Astrocyte (in vitro differentiated cells and primary cell): ENCODE measurements at places on chromosomes 11 and 22. TPM values are rescaled to one million over a fixed set of nuclear protein-coding genes. Genes with fewer than 3 reads are reported as not detected.

DNA sequence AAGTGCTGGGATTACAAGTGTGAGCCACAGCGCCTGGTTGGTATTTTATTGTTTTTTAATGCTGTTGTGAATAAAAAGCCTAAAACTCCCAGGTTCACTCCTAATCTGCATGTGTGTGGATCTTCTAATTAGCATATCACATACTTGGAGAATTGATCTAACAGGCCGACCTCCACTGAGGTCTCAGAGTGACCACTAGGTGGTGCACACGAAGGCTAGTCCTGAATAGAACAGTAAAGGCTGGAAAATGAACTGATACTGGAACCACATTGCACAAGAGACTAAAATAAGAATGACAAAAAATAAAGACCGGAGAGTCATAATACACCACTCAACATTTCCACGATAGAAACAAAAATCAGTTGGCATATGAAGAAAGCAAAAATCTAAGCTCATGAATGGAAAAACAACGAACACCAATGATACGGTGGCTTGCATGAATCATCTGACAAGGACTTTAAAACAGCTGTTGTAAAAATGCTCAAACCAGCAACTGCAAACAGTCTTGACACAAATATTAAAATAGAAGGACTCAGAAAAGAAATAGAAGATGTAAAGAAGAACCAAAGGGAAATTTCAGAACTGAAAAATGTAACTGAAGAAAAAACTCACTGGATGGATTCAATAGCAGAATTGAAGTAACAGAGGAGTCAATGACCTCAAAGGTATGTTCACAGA, 19.2 kb downstream of the PIM3 start:
- H3K27ac ChIP-seq, result no peak overlapping the region
- peaks cover 7% of the 10 kb centered on the region for H3K27me3 ChIP-seq
- no peaks in the 10 kb centered on the region for H3K4me1 ChIP-seq

- no peak for DNase-seq
- no peak overlapping the region for H3K27ac ChIP-seq
- H3K36me3 ChIP-seq, result no peaks in the 10 kb centered on the region
- H3K4me3 ChIP-seq, result no peak overlapping the region
- no peaks in the 10 kb centered on the region for H3K27me3 ChIP-seq
- peaks cover 4% of the 10 kb centered on the region for H3K4me1 ChIP-seq
Measured at GRCh38 chr11:27886857-27887256, 186.6 kb upstream of the BDNF start.

DGCR8 gene
- total RNA-seq, result 28.1 and 29.0 TPM in 2 replicates

DNA sequence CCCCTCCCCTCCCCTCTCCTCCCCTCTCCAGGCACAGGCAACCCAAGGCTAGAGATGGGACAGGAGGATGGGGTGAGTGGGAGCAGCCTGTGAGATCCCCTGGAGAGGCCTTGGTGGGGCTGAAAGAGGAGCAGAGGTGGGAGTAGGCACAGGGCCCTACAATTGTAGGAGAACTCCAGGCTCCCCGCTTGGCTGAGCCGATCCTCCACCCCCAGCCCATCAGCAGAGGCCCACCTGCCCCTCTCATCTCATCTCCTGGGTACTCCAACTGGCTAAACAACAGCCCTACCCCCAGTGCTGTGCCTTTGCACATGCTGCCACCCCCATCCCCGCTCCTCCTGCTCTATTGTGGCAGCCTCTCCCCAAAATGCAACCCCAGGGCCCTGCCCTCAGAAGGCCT, 52.0 kb upstream of the A4GALT start:
- H3K4me3 ChIP-seq, result no peak overlapping the region
- no peaks in the 10 kb centered on the region for H3K27me3 ChIP-seq
- no peak for DNase-seq
- H3K36me3 ChIP-seq, result no peaks in the 10 kb centered on the region

DNA sequence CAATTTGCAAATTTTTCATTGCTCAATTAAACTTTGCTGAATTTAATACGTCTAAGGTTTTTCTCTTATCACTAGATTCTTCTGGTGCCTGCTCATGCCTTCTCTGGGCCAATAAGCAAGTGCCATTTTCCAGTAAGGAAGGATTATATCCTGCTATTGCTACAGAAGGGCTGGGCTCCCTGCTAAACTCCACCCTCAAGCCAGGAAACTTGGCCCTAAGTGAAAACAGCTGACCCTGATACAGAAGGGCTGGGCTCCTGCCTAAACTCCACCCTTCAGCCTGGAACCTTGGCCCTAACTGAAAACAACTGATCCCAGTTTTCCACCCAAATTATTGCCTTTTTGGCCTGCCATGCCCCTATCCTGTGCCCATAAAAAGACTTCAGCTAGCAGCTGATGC, 385.3 kb downstream of the DYNC2H1 start:
- H3K4me3 ChIP-seq, result no peak overlapping the region
- DNase-seq, result no peak
- no peaks in the 10 kb centered on the region for H3K27me3 ChIP-seq
- no peaks in the 10 kb centered on the region for H3K4me1 ChIP-seq
- H3K27ac ChIP-seq, result no peak overlapping the region

DNA sequence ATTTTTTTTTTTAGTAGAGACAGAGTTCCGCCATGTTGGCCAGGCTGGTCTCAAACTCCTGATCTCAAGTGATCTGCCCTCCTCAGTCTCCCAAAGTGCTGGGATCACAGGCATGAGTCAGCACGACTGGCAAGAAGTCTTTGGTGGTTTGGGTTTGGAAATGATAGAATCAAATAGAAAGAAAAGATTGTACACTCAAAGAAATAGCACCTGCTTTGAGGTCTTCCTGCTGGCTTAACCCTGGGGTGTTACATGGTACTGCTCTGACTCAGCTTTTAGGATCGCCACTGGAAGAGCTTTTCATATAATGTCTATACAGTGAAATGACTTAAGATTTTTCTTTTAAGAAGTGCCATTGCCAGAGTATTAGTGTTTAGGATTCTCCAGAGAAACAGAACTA, 50.2 kb downstream of the JAM3 start:
- DNase-seq, result peak; percentile 90
- peak overlapping the region; percentile 85 for H3K27ac ChIP-seq
- H3K4me1 ChIP-seq, result peaks cover 29% of the 10 kb centered on the region
- no peaks in the 10 kb centered on the region for H3K36me3 ChIP-seq
- H3K27me3 ChIP-seq, result no peaks in the 10 kb centered on the region
- H3K4me3 ChIP-seq, result no peak overlapping the region

SYT9 gene
- total RNA-seq, result 0.14 and 0.16 TPM in 2 replicates

- H3K4me3 ChIP-seq, result no peak overlapping the region
- DNase-seq, result peak; percentile 6
- no peaks in the 10 kb centered on the region for H3K4me1 ChIP-seq
- H3K36me3 ChIP-seq, result no peaks in the 10 kb centered on the region
- no peaks in the 10 kb centered on the region for H3K27me3 ChIP-seq
Measured at GRCh38 chr11:16454289-16454863, 98.0 kb upstream of the SOX6 start.

OVOL1 gene
- total RNA-seq, result 0.22 and 1.0 TPM in 2 replicates

DNA sequence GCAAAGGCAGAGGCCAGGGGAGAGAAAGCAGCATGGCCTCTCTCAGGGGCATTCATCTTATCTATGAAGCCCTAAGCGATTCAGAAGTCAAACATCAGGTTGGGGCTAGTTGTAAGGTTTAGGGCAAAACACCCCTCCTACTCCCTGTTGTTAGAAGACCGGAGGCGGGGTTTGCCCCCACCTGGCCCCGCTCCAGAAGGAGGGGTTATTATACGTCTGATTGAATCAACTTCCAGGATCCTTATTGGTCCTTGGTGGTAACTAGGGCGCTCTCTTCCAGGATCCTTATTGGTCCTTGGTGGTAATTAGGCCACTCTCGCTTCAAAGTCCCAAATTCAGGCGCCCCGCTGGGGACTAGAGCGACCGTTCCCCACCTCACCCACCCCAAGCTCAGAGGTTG, 12.1 kb upstream of the SMTN start:
- no peaks in the 10 kb centered on the region for H3K36me3 ChIP-seq
- no peaks in the 10 kb centered on the region for H3K4me1 ChIP-seq
- H3K4me3 ChIP-seq, result no peak overlapping the region
- no peak for DNase-seq

RFPL3 gene
- not detected in 2 replicates for total RNA-seq

- H3K4me1 ChIP-seq, result no peaks in the 10 kb centered on the region
- no peak for DNase-seq
- H3K27ac ChIP-seq, result no peak overlapping the region
- H3K27me3 ChIP-seq, result no peaks in the 10 kb centered on the region
Measured at GRCh38 chr11:99240192-99241030, 219.7 kb downstream of the CNTN5 start.

DNA sequence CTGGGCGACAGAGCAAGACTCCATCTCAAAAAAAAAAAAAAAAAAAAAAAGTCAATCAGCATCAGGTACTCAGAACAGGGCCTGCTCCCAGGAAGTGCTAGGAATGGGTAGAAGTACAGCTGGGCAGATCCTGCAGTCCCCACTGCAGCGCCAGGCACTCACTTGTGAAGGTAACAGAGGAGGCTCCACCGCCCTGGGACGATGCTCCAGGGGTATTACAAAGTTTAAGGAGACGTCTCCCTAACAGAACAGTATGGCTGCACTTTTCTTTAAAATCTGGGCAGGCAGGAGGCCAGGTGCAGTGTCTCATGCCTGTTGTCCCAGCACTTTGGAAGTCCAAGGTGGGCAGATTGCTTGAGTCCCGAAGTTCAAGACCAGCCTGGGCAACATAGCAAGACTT, 1449.0 kb downstream of the BRD1 start:
- no peaks in the 10 kb centered on the region for H3K36me3 ChIP-seq
- no peak for DNase-seq
- no peaks in the 10 kb centered on the region for H3K4me1 ChIP-seq
- no peaks in the 10 kb centered on the region for H3K27me3 ChIP-seq
- no peak overlapping the region for H3K27ac ChIP-seq

TOM1 gene
- total RNA-seq, result 27.3 and 29.6 TPM in 2 replicates

FADS1 gene
- 56.7 and 74.6 TPM in 2 replicates for total RNA-seq

KCNJ11 gene
- total RNA-seq, result 0.43 TPM in 1 of 2 replicates, not detected in the other

C11orf42 gene
- not detected in 2 replicates for total RNA-seq

DNA sequence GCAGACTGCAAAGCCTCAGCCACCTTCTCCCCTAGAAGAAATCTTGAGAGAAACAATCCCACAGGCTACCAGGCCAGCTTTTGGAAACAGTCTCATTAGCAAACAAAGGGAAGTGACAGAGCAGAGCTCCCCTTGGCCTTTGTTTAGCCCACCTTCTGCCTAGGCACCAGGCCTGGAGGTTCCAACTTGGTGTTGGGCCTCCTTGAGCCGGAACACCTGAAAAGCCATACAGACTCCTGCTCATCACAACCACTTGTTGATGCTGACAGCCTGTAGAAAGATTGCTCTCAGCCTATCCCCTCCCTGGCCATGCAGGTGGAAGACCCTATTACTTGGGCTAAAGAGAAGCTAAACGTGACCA, 26.6 kb downstream of the KCNQ1OT1 start:
- H3K4me3 ChIP-seq, result no peak overlapping the region
- DNase-seq, result no peak
- no peak overlapping the region for H3K27ac ChIP-seq
- no peaks in the 10 kb centered on the region for H3K4me1 ChIP-seq
- no peaks in the 10 kb centered on the region for H3K36me3 ChIP-seq
- H3K27me3 ChIP-seq, result no peaks in the 10 kb centered on the region

CARD18 gene
- total RNA-seq, result not detected in 2 replicates

DNA sequence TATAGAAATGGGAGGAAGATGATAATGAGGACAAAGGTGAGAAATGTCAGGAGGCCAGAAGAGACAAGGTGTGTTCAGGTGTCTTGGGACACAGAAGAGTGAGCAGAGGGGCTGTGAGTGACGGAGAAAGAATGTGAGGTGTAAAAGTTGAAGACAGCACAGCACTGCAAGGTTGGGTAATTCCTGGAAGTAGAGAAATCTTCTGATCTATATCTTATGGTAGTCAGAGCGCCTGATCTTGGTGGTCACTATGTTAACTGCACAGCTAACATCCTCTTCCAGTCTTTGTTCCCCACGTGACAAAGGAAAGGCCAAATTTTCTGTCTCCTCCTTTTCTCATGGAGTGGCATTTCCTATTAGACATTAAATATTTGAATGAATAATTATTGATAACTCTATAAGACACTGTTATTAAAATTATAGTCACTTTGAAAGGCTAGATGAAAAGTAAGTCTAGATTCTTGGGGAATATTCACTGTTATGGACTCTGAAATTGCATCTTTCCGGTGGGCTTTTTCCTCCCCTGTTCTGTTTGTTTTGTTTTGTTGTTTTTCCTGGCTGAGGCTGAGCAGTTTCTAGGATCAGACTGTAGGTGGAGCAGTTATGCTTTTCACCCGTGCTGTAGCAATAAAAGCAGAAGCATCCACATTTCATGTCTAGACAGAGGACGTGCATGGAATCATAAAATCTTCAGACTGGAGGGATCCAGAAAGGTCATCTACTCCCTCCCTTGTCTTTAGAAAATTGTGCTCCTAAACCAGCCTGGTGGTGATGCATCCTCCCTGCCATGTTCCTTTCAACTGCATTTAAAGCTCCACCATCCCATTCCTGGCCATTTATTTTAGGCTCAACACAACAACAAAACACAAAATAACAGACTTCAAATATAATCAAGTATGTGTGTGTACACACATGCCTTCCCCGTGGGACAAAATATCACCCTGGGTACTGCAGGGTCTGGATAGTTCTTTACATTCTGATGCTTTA, 26.6 kb downstream of the SC5D start:
- no peak overlapping the region for H3K4me3 ChIP-seq
- H3K36me3 ChIP-seq, result no peaks in the 10 kb centered on the region
- DNase-seq, result peak; percentile 41

CTSW gene
- not detected in 2 replicates for total RNA-seq

- no peak overlapping the region for H3K4me3 ChIP-seq
- peaks cover 19% of the 10 kb centered on the region for H3K4me1 ChIP-seq
- no peaks in the 10 kb centered on the region for H3K36me3 ChIP-seq
- H3K27ac ChIP-seq, result no peak overlapping the region
- H3K27me3 ChIP-seq, result no peaks in the 10 kb centered on the region
Measured at GRCh38 chr11:2781408-2782274, 81.8 kb upstream of the KCNQ1OT1 start.

GRCh38 chr11:69486056-69486772, 4.8 kb downstream of the LINC01488 start:
- peaks cover 3% of the 10 kb centered on the region for H3K27me3 ChIP-seq
- no peaks in the 10 kb centered on the region for H3K4me1 ChIP-seq
- H3K36me3 ChIP-seq, result no peaks in the 10 kb centered on the region

GRM5 gene
- 0.30 and 0.70 TPM in 2 replicates for total RNA-seq

GRCh38 chr11:6498121-6498520, 1.0 kb downstream of the DNHD1 start:
- peaks cover 11% of the 10 kb centered on the region for H3K4me1 ChIP-seq
- peaks cover 4% of the 10 kb centered on the region for H3K36me3 ChIP-seq
- H3K27me3 ChIP-seq, result no peaks in the 10 kb centered on the region
- H3K4me3 ChIP-seq, result no peak overlapping the region
- peak; percentile 52 for DNase-seq

GRCh38 chr11:102276362-102276761, 40.9 kb upstream of the BIRC3 start:
- DNase-seq, result peak; percentile 36
- H3K4me3 ChIP-seq, result no peak overlapping the region
- no peak overlapping the region for H3K27ac ChIP-seq
- no peaks in the 10 kb centered on the region for H3K36me3 ChIP-seq
